ENCODE measurements at places on chromosomes 13 and 19. TPM values are rescaled to one million over a fixed set of nuclear protein-coding genes. Genes with fewer than 3 reads are reported as not detected.

The CKM gene
- not detected for total RNA-seq

The PTGIR gene
- 0.05 TPM for total RNA-seq

The PRKCG gene
- not detected for total RNA-seq

The PLEKHA4 gene
- total RNA-seq, result 1.7 TPM

The ZNF793 gene
- total RNA-seq, result 3.0 TPM

The ELF1 gene
- 36.8 TPM for total RNA-seq

The ZNF468 gene
- 9.8 TPM for total RNA-seq

The CDC37 gene
- 166 TPM for total RNA-seq

The ZNF180 gene
- total RNA-seq, result 4.8 TPM

The ATP1A3 gene
- 0.33 TPM for total RNA-seq

Measured in airway epithelial cell (primary cell).